ENCODE measurements at places on chromosomes 1 and 21.
A peak's percentile ranks its signal among the peaks of the same experiment; 100 is the strongest.

DNA sequence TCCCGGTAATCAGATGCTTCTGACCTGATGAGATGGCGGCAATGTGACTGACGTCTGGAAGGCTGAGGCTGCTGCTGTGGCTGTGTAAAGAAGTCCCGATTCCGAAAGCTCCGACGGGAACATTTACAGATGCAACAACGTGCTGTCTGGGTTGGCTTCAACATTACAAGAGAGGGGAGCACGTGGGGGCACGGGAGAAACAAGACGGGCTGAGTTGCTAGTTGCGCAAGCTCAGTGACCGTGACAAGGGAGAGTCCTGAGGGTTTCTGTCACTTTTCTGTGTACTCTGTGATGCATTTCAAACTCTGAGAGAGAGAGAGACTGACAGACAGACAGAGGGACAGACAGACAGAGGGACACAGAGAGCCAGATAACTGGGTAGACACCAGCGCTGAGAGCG lies 25.6 kb upstream of the LRRC47 start:
- DNase-seq, result no peak

- no peak for DNase-seq
These were observed 4.0 kb downstream of the FAAP20 start for GRCh38 chr1:2190491-2190976.

- no peak for DNase-seq
These were observed 59.9 kb downstream of the SIPA1L2 start for GRCh38 chr1:232570007-232570406.

GRCh38 chr21:14773777-14774345 lies 227.7 kb upstream of the SAMSN1 start:
- DNase-seq, result peak; percentile 26

DNA sequence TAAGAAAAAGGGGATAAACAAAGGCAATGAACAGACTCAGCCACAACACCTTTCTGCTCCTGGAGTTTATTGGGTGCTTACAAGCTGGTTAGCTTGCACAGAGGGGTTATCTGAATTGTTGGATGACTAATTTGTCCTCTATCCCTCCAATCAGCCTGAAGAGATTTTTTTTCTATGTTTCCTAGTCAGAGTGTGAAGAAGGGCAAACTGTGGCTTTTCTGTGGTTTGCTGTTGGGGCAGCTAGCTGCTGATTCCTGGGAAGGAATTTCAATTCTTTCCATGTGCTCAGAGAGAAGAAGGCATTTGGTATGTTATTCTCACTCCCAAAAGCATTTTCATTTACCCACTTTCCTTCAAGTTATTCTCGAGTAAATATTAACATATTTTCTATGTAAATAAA lies 48.6 kb downstream of the PCP4 start:
- no peak for DNase-seq

- no peak for DNase-seq
These were observed 47.8 kb upstream of the LRRC3 start for GRCh38 chr21:44407493-44407892.

GRCh38 chr1:9442278-9442846 lies 96.9 kb upstream of the SLC25A33 start:
- no peak for DNase-seq

GRCh38 chr1:202953392-202953791 lies 4.7 kb downstream of the ADIPOR1 start:
- no peak for DNase-seq

DNA sequence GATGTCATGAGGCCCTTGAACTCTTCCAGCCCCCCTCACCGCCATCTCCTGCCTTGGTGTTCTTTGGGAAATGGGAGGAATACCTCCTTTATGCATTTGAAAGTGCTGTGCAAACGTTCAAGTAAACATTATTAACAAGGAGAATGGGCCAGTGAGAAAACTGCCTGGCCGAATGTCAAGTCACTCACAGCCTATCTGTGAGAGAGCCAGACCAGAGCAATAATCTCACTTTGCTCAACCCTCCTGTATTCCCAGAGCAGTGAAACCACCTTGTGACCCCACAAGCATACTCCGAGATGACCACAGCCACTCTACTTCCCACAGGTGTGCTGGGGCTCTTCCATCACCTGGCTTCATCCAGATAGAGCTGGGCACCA lies 5.2 kb downstream of the TAL1 start:
- DNase-seq, result no peak

- DNase-seq, result no peak
These were observed 213.7 kb downstream of the LRRC40 start for GRCh38 chr1:69991644-69992043.

GRCh38 chr1:219564109-219564508 lies 48.8 kb downstream of the ZC3H11B start:
- no peak for DNase-seq

- DNase-seq, result peak; percentile 90
These were observed 27.6 kb downstream of the C2CD2 start for GRCh38 chr21:41926117-41926806.

GRCh38 chr1:14733048-14733778 lies 134.7 kb downstream of the KAZN start:
- DNase-seq, result peak; percentile 47

DNA sequence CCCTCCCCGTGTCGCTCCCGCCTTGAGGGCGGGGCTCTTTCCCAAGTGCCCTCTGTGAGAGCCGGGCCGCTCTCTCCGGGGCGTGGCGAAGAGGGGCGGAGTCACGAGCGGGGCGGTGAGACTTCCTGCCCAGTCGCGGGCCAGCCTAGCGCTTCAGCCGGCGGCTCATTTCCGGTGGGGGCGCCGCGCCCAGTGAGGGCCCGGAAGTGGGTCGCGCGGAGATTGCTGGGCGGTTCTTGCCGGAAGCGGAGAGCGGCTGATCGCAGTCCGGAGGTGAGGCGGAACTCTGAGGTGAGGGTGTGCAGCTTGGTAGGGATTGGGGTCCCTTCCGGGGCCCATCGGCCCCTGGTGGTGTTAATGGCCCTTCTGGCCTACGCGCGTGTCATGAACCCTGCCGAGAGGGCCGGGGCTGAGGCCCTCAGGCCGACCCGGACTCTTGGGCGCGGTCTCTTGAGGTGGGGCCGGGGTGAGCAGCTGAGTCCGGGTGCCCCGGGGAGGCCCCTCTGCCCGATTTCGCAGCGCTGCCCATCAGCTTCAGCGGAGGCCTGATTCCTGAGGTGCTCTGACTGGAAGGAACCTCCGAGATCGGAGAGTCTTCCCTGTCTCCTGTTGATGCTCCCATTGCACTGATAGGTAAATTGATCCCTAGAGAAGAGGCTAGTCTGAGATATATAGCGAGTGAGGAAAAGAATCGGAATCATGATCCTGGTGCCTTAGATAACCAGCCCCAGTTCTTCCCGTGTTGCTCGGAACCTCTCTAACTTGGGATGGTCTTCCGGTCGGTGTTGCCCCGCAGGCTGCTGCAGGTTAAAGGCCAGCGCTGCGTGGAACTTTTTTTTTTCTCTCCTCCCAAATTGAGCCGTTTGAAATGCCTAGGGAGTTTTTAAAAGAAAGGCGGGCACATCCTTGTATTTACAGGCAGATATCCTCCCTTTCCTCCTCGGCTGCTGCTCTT lies at the start of gene CAP1:
CAP1 (plus strand) TSS at position 219 of the 955 bp plus-strand sequence. CDS start 18,618 bp downstream, outside the sequence.
- peak; percentile 98 for DNase-seq

DNA sequence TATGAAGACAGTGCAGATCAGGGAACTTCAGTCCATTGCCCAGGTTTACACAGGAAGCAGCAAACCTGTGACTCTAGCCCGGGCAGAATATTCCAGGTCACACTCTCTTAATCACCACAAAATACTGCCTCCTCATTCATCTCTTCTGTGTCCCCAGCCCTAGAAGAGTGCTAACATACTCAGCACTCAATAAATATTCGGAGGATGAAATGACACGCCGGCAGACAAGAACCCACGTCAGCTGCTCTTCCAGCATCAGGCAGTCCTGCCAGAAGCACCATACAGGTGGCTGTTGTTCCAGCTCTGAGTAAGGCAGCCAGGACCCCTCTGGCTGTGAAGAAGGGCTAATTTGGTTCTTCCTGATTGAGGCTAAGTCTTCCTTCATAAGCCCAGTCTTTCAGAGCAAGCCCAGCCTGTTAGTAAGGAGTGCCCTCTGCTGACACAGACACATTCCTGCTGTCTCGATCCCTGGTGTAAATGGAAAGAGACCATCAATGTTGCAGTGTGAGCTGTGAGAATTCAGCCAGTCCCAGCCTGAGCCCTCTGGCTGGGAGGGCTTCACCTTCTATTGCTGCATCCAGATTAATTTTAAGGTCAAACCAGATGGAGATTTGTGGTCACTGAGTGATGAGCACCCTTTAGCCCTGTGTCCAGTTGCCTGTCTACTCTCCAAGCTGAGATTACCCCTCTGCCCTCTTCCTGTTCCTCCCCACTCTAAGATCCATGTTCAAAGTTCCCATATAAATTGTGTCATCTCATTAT lies 45.0 kb upstream of the KIRREL1 start:
- no peak for DNase-seq

GRCh38 chr1:19949016-19949415 lies 25.6 kb upstream of the PLA2G2E start:
- no peak for DNase-seq

GRCh38 chr1:156816561-156817328 lies at the start of gene SH2D2A:
Gene SH2D2A (minus strand): TSS chr1:156816848. CDS start chr1:156816708, 140 bp downstream.
- peak; percentile 98 for DNase-seq

GRCh38 chr1:64396817-64397216 lies 73.1 kb upstream of the CACHD1 start:
- DNase-seq, result no peak

DNA sequence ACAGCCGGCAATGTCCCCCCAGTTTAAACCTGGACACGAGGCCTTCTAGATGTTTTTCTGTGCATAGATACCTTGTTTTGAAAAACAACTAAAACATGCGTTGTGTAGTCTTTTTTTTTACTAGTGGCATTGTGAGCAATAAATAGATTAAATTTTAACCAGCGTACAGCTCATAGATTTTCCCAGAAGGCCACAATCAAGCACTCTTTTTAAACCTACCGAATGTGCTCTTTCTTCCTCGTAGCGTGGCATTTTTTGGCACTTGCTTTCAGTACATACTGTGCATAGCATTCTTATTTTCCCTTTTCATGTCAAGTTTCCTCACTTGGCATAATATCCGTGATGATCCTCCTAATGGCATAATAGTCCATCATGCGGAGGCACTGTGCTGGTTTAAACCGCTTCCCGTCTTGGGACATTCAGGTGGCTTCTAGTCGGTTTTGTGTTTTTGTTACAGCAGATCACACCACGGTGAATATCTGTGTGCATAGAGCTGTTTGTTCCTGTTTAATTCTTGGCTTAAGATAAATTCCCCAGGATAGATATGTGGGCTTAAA lies 95.3 kb downstream of the PDE9A start:
- no peak for DNase-seq

DNA sequence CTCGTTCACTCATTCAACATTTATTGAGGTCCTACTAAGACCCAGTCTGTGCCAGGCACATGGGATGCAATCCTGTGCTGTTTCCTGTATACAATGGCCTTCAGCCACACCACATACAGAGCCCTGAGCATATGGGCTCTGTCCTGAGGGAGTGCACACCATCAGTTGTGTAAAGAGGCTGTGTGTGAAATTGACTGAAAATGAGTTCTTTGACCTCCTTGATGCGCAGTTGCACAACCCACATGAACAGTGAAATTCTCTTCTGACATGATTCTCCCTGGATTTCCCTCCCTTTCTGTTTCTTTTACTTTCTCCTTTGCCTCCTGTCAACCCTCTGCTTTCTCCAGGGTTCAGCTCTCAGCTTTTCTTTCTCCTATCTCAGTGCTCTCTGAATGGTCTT lies 6.3 kb upstream of the SYT6 start:
- no peak for DNase-seq

GRCh38 chr21:38454161-38454560 lies 44.1 kb downstream of the ERG start:
- no peak for DNase-seq
